ENCODE measurements at places on chromosomes 12 and 14. TPM values are rescaled to one million over a fixed set of nuclear protein-coding genes. Genes with fewer than 3 reads are reported as not detected.

- no peak overlapping the region for H3K4me3 ChIP-seq
- 0 out of 2 replicates have a peak overlapping the region, but pooled peaks have one; percentile 19 for H3K27ac ChIP-seq
- no peaks in the 10 kb centered on the region for H3K36me3 ChIP-seq
Observed at GRCh38 chr12:6182279-6182898, 17.8 kb upstream of the CD9 start.

- H3K27ac ChIP-seq, result no peak overlapping the region
- DNase-seq, result no peak
- H3K4me1 ChIP-seq, result peaks cover 12% of the 10 kb centered on the region
- no peaks in the 10 kb centered on the region for H3K27me3 ChIP-seq
Observed at GRCh38 chr14:90649557-90650135, 166.6 kb downstream of the TTC7B start.

- no peaks in the 10 kb centered on the region for H3K4me1 ChIP-seq
- H3K4me3 ChIP-seq, result no peak overlapping the region
- no peak for DNase-seq
- no peaks in the 10 kb centered on the region for H3K27me3 ChIP-seq
- H3K27ac ChIP-seq, result no peak overlapping the region
Observed at GRCh38 chr12:29025937-29026336, 123.1 kb upstream of the FAR2 start.

- no peaks in the 10 kb centered on the region for H3K27me3 ChIP-seq
- H3K27ac ChIP-seq, result no peak overlapping the region
- H3K4me1 ChIP-seq, result peaks cover 10% of the 10 kb centered on the region
- peak; percentile 61 for DNase-seq
- H3K4me3 ChIP-seq, result no peak overlapping the region
- H3K36me3 ChIP-seq, result no peaks in the 10 kb centered on the region
Observed at GRCh38 chr14:53022593-53022992, 71.7 kb upstream of the FERMT2 start.

GLTP gene
- 58.4 TPM for total RNA-seq

- H3K27me3 ChIP-seq, result no peaks in the 10 kb centered on the region
- peaks cover 68% of the 10 kb centered on the region for H3K36me3 ChIP-seq
- H3K4me1 ChIP-seq, result peaks cover 27% of the 10 kb centered on the region
- DNase-seq, result no peak
- peak overlapping the region; percentile 40 for H3K27ac ChIP-seq
- H3K4me3 ChIP-seq, result no peak overlapping the region
Observed at GRCh38 chr12:108807996-108808769, 49.2 kb downstream of the SSH1 start.

DNA sequence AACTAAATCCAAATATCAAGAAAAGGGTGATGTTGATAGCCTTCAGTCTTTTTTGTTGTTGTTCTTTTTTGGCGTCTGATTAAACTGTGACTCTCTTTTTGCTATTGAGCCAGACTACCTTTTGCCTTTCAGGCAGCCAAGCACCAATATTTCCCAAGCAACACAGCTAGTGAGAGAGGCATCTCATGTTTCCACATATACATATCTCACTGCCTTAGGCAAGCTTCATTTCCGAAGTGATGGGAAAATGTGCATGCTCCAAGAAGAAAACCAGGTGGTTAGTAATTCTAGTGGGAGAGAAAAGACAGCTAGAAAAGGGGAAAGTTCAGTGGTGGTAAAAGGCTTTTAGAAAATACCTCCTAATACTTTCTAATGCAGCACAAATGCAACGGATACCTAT, 277.7 kb downstream of the TMTC2 start:
- H3K27ac ChIP-seq, result no peak overlapping the region
- H3K4me1 ChIP-seq, result no peaks in the 10 kb centered on the region
- H3K4me3 ChIP-seq, result no peak overlapping the region
- H3K36me3 ChIP-seq, result no peaks in the 10 kb centered on the region
- no peaks in the 10 kb centered on the region for H3K27me3 ChIP-seq
- DNase-seq, result no peak

DNA sequence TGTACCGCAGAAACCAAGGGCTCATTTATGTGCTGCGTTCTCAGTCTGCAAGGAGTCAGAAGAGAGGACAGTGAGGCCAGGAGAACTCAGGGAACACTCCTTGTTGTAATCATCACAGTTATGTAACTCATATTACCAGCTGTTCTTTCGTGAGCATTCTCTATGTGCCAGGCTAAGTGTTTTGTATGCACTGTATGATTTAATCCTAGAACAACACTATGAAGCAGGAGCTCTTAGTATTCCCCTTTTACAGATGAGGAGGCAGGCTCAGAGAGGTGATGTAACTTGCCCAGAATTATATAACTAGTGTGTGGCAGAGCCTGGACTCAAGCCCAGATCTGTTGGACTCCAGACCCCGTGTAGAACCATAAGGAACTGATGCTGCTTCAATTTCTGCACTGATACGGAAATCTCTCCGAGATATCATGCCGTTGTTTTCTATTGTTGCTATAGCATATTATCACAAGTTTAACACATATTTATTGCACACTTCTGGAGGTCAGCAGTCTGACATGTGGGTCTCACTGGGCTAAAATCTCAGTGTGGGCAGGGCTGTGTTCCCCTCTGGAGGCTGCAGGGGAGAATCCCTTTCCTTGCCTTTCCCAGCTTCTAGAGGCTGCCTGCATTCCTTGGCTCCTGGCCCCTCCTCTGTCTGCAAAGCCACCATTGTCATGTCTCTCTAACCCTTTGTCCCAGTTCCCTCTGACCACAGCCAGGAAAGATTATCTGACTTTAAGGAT, 16.3 kb upstream of the CD9 start:
- no peak overlapping the region for H3K27ac ChIP-seq
- peak; percentile 81 for DNase-seq
- peaks cover 2% of the 10 kb centered on the region for H3K27me3 ChIP-seq

SLC39A2 gene
- total RNA-seq, result not detected

- no peaks in the 10 kb centered on the region for H3K4me1 ChIP-seq
- H3K36me3 ChIP-seq, result peaks cover 71% of the 10 kb centered on the region
- no peak overlapping the region for H3K27ac ChIP-seq
- no peaks in the 10 kb centered on the region for H3K27me3 ChIP-seq
Observed at GRCh38 chr14:102970496-102970895, 48.0 kb downstream of the AMN start.

- no peaks in the 10 kb centered on the region for H3K36me3 ChIP-seq
- no peak overlapping the region for H3K27ac ChIP-seq
- peaks cover 2% of the 10 kb centered on the region for H3K4me1 ChIP-seq
- H3K27me3 ChIP-seq, result peaks cover 27% of the 10 kb centered on the region
Observed at GRCh38 chr12:109737631-109738030, 24.0 kb downstream of the FAM222A start.

GRCh38 chr12:55641595-55641994, 4.9 kb downstream of the OR10P1 start:
- no peaks in the 10 kb centered on the region for H3K36me3 ChIP-seq
- H3K4me3 ChIP-seq, result no peak overlapping the region
- peaks cover 43% of the 10 kb centered on the region for H3K27me3 ChIP-seq
- H3K27ac ChIP-seq, result no peak overlapping the region
- no peak for DNase-seq

TCTN2 gene
- total RNA-seq, result 13.6 TPM

ARMH4 gene
- 4.4 TPM for total RNA-seq

DNA sequence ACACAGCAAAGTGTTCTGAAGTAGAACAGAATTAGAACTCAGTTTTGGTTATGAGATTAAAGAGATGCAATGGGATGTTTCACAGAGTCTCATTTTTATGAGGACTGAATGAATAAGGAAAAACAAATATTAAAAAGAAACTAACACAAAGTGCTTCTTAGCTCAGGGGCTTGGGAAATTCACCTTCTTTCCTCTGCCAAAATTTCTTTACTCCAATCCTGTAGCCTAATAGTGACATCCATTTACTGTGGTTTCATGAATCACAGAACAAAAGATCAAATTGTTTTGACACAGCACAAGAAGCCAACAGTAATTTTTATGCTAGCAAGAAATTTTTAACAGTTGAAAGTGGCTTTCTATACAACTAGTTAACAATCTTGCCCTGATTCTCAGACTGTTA, 37.7 kb downstream of the AREL1 start:
- no peaks in the 10 kb centered on the region for H3K27me3 ChIP-seq
- H3K4me3 ChIP-seq, result no peak overlapping the region
- DNase-seq, result no peak
- no peak overlapping the region for H3K27ac ChIP-seq
- peaks cover 27% of the 10 kb centered on the region for H3K36me3 ChIP-seq
- H3K4me1 ChIP-seq, result peaks cover 6% of the 10 kb centered on the region

DNA sequence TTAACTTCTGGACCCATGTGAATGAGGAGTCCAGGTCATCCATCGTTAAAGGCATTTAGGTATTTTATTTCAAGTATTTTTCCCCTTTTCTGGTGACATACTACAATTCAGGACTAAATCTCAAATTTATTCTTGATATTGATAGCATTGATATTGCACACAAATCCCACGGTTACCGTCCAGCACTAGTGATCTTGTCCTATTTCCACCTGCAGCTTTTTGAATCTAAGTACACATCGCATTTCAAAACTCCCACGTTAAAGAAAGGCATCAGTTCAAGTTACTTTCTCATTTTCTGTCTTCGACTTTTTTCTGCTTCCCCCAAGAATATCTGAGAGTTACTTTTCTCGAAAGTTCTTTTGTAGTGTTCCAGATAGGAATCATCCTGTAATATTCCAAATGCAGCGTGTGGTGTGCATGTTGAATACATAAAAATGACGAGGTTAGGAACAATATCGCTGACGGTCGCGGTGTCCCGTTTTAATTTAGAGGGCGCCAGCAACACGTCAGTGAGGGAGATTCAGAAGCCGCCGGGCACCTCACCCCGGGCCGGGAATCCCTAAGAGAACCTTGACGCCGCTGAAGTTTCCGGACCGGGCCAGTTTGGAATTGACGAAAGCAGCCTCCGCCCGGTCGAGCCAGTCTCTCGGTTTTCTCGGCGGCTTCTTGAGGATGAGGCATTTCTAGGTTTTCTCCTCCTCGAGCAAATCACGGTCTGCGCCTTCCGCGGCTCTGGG, 569 bp upstream of the RGS6 start:
- no peak overlapping the region for H3K27ac ChIP-seq
- no peak for DNase-seq
- no peak overlapping the region for H3K4me3 ChIP-seq

PZP gene
- total RNA-seq, result not detected

DNA sequence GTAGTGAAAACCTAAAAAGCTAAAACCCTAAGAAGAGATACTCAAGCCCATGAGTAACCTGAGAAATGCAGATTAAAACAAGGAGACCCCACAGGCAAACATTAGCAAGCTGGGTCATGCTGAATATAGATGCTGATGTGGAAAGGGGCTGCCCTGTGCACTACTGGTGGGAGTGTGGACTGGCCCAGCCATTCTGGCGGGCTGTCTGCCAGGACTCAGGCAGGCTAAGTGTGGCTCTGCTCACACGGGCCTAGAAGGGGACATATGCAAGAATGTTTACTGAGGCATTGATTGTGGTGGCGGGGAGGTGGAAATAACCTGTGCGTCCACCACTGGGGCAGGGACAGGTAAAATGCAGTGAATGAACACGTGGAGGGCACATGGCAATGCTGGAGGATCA, 48.3 kb downstream of the SPTB start:
- H3K4me3 ChIP-seq, result no peak overlapping the region
- no peaks in the 10 kb centered on the region for H3K36me3 ChIP-seq
- H3K4me1 ChIP-seq, result no peaks in the 10 kb centered on the region
- no peak for DNase-seq

SLC48A1 gene
- total RNA-seq, result 4.4 TPM

GPR68 gene
- total RNA-seq, result 0.28 TPM

DNA sequence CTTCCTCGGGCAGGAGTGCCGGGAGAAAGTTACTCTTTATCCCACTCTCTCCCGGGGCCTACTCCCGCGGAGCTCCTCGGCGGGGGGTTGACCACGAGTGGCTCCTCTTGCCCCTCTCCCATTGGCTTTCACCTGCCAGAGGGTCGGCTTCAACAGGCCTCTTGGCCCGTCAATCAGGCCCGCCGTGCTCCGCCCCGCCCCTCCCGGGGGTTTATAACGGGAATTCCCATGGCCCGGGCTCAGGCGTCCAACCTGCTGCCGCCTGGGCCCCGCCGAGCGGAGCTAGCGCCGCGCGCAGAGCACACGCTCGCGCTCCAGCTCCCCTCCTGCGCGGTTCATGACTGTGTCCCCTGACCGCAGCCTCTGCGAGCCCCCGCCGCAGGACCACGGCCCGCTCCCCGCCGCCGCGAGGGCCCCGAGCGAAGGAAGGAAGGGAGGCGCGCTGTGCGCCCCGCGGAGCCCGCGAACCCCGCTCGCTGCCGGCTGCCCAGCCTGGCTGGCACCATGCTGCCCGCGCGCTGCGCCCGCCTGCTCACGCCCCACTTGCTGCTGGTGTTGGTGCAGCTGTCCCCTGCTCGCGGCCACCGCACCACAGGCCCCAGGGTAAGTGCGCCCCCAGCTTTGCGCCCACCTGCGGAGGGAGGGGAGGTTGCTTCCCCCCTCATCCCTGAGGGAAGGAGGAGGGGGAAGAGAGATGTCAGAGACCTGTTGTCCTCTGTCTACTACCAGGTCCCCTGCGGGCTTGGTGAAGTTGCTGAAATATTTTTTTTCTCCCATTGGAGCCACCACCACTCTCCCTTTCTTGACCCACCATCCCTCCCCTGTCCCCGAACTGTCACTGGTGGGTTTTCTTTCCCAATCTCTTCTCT, at the start of gene SMOC1:
SMOC1 (plus strand) TSS at position 242 of the 869 bp plus-strand sequence; CDS start at position 505, 263 bp downstream.
- H3K4me3 ChIP-seq, result peak within 1 kb of the TSS; percentile 78
- peaks cover 7% of the 10 kb centered on the region for H3K4me1 ChIP-seq
- H3K27me3 ChIP-seq, result 0 out of 2 replicates have a peak, but pooled peaks cover 2% of the 10 kb centered on the region
- H3K36me3 ChIP-seq, result no peaks in the 10 kb centered on the region

DNA sequence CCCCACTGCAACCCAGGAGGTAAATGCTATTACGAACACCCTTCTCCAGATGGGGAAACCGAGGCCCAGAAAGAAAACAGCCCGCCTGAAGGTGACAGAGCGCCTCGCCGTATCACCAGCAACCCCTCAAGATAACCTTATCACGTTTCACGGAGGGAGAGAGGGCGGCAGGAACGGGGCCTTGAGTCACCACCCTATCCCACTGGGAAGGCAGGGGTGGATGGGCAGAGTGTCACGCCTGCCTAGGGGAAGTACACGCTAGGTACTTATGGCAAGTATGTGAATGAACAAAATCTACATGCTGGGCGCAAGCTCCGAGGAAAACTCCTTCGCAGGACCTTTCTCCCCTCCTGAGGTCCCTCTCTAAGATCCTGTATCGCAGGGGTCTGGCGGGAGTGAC, 17.8 kb downstream of the NCOR2 start:
- peaks cover 22% of the 10 kb centered on the region for H3K4me1 ChIP-seq
- H3K27ac ChIP-seq, result no peak overlapping the region
- H3K36me3 ChIP-seq, result no peaks in the 10 kb centered on the region
- H3K27me3 ChIP-seq, result no peaks in the 10 kb centered on the region
- no peak for DNase-seq

Measured in IMR-90 (cell line).